ENCODE measurements at places on chromosomes 7 and 10.

GRCh38 chr7:38655833-38656774, 24.9 kb upstream of the AMPH start:
- H3K4me3 ChIP-seq: no peak overlapping the region
- H3K4me1 ChIP-seq: no peaks in the 10 kb centered on the region
- peaks cover 5% of the 10 kb centered on the region for H3K27me3 ChIP-seq
- H3K36me3 ChIP-seq: no peaks in the 10 kb centered on the region

- DNase-seq: no peak
- no peaks in the 10 kb centered on the region for H3K4me1 ChIP-seq
- H3K27ac ChIP-seq: no peak overlapping the region
- H3K27me3 ChIP-seq: no peaks in the 10 kb centered on the region
- no peaks in the 10 kb centered on the region for H3K36me3 ChIP-seq
- no peak overlapping the region for H3K4me3 ChIP-seq
Measured at GRCh38 chr10:31624611-31625010, 304.0 kb downstream of the ARHGAP12 start.

GRCh38 chr7:111098926-111099250, 8.0 kb downstream of the LRRN3 start:
- H3K4me1 ChIP-seq: no peaks in the 10 kb centered on the region
- H3K36me3 ChIP-seq: no peaks in the 10 kb centered on the region
- H3K27me3 ChIP-seq: no peaks in the 10 kb centered on the region
- H3K27ac ChIP-seq: no peak overlapping the region
- DNase-seq: no peak

DNA sequence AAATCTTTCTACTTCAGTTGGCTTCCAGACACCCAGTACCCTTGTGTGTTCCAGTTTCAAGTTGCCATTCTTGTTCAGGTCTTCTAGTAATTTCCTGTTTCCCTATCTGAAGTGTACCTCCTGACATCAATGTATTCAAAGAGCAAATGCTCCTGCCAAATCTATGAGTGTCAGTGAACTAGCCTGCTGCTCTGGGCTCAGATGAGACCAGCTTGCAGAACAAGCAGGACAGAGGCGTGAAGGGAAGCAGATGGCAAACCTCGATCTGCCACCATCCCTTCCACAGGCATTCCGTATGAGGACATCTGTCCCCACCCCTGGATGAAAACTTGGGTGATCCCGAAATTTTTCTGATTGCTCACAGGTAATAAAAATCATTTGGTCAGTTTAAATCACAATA, 4.4 kb upstream of the MPP7 start:
- no peak overlapping the region for H3K4me3 ChIP-seq
- no peak overlapping the region for H3K27ac ChIP-seq
- peaks cover 47% of the 10 kb centered on the region for H3K27me3 ChIP-seq
- DNase-seq: no peak

DNA sequence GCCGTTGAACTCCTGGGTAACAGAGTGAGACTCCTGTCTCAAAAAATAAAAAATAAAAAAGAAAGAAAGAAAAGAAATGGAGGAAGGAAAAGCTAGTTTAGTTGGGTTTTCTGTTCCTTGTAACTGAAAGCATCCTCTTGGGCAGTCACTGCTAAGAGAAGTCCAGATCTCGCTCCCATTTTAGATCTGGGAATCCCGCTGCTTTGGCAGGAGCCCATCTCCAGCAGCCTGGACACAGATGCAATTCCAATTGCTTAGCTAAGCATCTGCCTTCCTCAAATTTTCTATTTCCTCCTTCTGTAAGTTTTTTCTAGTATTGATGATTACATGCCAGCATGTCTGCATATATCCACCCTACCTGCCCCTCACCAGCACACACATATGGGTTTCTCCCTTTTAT, 54.1 kb downstream of the DENND2A start:
- H3K4me1 ChIP-seq: no peaks in the 10 kb centered on the region
- H3K27me3 ChIP-seq: peaks cover 5% of the 10 kb centered on the region
- no peaks in the 10 kb centered on the region for H3K36me3 ChIP-seq
- DNase-seq: no peak
- no peak overlapping the region for H3K4me3 ChIP-seq

GRCh38 chr10:128086003-128086863, 40.0 kb downstream of the MKI67 start:
- H3K4me3 ChIP-seq: no peak overlapping the region
- H3K36me3 ChIP-seq: no peaks in the 10 kb centered on the region
- no peaks in the 10 kb centered on the region for H3K27me3 ChIP-seq
- peaks cover 15% of the 10 kb centered on the region for H3K4me1 ChIP-seq
- no peak overlapping the region for H3K27ac ChIP-seq

- H3K36me3 ChIP-seq: no peaks in the 10 kb centered on the region
Measured at GRCh38 chr10:19908991-19909696, 92.9 kb downstream of the PLXDC2 start.

Measured in DND-41 (cell line).